ENCODE measurements at places on chromosomes 6 and 20.

DNA sequence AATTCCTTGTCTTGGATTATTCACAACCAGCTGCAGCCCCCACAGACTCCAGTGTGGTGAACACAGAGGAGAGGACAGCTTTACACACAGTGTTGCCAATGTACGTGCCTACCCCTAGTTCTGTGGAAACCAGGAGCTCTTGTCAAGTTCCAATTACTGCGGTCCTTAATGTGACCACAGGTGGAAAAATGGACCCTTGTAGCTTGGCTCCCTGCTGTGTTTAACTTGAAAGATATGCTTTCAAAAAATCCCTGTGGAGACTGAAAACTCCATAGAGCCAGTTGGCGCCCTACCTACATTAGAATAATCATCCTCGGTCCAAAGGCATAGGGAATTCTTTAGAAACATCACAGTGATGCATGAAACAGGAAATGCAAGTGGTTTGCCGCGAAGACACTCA, 118.3 kb upstream of the SLC22A23 start:
- no peak for DNase-seq

DNA sequence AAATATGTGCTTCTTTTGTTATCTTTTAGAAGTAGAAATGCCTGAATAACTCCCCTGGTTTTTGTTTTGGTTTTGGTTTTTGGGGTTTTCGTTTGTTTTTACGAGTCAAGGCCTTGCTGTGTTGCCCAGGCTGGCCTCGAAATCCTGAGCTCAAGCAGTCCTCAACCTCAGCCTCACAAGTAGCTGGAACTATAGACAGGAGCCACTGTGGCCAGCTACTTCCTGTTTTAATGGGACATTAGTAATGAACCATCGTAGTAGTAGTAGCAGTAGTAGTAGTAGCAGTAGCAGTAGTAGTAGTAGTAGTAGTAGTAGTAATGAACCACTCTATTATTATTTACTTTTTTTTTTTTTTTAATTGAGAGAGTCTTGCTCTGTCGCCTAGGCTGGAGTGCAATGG, 66.0 kb downstream of the UBR2 start:
- DNase-seq = no peak

GRCh38 chr20:17345321-17345720, 118.5 kb downstream of the PCSK2 start:
- no peak for DNase-seq

- peak; percentile 73 for DNase-seq
These were observed at the start of gene ISM1 for GRCh38 chr20:13220904-13221297. ISM1 (plus strand) TSS chr20:13221274; CDS start chr20:13221777, 503 bp downstream.

GRCh38 chr20:51609251-51609650, 66.7 kb upstream of the NFATC2 start:
- no peak for DNase-seq

DNA sequence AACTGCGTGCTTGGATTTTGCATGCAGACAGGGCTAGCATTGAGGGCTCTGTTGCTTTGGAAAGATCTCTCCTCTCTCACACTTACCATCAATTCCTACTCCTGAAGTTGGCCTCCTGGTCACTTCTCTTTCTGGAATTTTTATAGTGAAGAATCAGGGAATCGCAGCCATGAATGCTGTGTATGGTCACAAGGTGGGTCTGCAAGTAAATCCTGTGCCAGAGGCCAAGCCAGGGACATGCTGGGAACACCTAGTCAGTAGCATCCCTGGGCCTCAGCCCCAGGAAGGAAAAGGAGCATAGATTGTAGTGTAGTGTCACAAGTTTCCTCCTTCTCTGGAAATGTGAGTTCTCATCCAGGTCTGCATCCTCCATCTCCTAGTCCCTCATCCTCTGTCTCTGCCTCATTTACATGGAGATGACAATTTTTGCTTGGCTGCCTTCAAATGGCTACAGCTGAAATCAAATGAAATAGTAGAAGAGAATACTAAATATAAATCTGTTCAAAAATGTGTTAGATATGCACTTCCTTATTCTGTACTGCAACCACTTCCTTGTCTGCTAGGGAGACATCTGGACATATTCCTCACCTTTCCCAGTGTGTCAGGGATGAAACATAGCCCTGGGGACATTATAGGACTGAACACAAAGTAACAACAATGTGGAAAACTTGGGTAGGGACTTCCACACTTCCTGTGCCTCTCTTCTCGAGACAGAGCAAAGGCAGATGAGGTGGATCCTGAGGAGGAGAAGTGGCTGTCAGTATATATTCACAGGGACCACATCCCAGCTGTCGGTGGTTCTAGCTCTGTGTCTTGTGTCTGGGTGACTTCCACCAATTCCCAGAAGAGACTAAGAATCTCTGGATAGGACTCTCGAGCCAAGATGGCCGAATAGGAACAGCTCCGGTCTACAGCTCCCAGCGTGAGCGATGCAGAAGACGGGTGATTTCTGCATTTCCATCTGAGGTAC, 17.0 kb downstream of the CST9 start:
- no peak for DNase-seq

DNA sequence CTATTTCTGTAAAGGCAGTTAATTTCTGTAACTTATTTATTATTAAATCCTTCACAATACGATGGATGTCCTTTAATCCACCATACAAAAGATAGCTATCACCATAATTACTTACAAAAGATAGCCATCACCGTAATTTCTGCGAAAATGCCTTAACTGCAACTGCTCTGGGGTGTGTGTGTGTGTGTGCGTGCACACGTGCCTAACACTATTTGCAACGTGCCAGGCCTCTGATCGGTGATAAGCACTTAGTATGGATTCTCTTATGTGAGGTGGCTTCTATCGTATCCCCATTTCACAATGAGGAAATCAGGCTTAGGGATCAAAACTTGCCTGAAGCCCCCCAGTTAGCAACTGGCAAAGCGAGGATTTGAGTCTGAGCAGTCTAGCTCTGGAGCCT, 67.1 kb upstream of the RBM24 start:
- no peak for DNase-seq

GRCh38 chr20:62768234-62768546, 28.1 kb upstream of the MRGBP start:
- no peak for DNase-seq

- no peak for DNase-seq
These were observed 341.7 kb downstream of the PREX1 start for GRCh38 chr20:48486065-48486464.

DNA sequence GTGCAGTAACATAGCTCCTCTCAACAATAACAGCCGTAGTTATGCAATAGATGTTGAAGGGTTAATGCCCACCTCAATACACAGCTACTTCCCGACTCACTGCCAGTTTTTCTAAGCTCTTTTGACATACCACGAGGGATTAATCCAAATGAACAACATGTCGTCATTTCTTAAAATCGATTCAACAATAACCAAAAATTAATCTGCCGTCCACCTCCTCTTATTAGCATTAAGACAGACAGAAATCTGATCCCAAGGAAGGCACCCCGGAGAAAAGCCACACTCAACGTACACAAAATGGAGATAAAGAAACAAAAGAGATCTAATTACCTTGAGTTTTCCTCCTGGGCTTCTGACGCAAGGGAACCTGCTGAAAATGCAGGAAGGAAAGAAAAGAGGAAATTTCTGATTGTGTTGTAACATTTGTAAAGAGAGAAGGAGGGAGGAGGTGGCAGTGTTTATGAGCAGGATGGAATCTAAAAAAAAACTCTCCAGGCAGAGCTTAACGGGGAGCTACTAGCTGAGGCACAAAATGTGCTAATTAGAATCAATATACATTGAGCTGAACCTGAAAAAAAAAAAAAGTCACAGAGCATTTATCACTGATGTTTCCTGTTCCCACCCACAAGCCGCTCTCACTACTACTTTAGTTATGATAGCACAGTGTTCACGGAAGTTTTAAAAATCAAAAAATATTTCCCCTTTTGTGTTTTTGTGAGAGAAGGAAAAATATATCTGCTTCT, 109.3 kb downstream of the IPCEF1 start:
- DNase-seq = no peak

- DNase-seq = no peak
These were observed 48.4 kb downstream of the FOXF2 start for GRCh38 chr6:1437553-1438406.

DNA sequence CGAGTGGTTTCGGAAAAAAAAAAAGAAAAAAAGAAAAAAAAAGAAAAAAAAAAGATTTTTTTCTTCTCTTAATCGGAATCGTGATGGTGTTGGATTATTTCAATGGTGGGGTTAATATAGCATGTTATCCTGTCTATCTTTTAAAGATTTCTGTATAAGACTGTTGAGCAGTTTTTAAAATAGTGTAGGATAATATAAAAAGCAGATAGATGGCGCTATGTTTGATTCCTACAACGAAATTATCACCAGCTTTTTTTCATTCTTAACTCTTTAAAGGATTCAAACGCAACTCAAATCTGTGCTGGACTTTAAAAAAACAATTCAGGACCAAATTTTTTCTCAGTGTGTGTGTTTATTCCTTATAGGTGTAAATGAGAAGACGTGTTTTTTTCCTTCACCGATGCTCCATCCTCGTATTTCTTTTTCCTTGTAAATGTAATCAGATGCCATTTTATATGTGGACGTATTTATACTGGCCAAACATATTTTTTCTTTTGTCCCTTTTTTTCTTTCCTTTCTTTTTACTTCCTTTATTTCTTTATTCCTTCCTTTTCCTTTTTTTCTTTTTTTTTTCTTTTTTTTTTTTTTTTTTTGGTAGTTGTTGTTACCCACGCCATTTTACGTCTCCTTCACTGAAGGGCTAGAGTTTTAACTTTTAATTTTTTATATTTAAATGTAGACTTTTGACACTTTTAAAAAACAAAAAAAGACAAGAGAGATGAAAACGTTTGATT, 3.6 kb downstream of the SOX4 start:
- DNase-seq = no peak

- DNase-seq = no peak
These were observed 31.2 kb downstream of the MUC22 start for GRCh38 chr6:31041372-31041974.

DNA sequence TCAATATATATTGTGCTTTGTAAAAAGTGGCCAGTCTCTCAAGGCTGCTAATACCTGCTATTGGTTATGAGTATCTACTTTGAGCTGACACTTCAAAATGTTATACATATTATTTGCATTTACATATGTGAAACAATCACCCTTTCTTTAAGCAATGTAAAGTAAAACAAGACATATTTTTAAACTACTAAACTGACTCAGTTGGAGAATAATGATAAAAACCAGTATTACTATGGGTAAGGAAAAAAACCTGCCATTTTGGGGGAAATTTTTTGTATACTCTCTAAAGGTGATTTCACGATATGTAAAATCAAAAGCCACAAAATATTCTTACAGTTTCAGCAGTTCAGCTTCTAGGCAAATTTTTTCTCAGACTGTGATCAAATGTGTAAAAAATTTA, 232.3 kb downstream of the PRL start:
- DNase-seq = no peak

- no peak for DNase-seq
These were observed 91.2 kb upstream of the ADTRP start for GRCh38 chr6:11869672-11870340.

GRCh38 chr20:59020938-59021551, 1.8 kb downstream of the TUBB1 start:
- no peak for DNase-seq

GRCh38 chr20:3811467-3812258, 8.7 kb upstream of the AP5S1 start:
- DNase-seq = peak; percentile 66

- no peak for DNase-seq
These were observed 27.9 kb downstream of the FIG4 start for GRCh38 chr6:109718991-109719390.

GRCh38 chr6:13575377-13575775, 975 bp downstream of the SIRT5 start:
- DNase-seq = no peak

DNA sequence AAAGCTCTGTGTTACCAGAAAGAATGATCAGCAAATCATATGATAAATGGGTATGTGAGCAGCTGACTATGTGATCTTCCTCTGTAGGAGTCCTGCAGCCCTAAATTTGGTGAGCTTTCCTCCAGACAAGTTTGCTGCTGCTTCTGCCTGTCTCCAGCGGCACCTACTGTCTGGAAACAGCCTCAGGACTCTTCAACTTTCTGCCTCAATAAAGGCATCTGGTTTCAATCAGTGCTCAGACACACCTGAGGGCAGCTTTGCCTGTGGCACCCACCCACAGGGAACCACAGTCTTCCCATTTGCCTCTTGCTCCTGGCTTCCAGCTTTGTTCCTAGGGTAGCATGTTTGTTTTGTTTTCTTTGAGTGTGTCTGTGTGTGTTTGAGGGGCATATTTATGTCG, 727.9 kb upstream of the MAN1A1 start:
- peak; percentile 24 for DNase-seq

DNA sequence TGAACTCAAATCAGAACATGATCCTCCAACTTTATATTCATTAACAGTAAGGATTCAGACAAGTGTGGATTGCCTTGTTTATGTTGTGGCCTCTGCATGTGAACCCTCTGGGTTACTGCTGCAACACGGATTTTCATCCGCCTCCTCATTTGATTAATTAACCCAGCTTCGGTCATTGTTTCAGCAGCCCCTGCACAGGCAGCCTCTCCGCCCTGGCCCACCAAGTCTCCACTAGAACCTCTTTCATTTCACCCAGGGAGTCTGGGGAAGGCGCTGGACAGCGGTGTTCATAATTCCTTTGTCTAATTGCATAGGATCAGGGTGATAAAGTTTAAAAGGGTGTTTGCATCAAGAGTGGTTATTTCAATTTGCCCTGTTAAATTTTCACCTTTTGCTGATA, 15.7 kb downstream of the NKX2-2 start:
- DNase-seq = no peak

DNA sequence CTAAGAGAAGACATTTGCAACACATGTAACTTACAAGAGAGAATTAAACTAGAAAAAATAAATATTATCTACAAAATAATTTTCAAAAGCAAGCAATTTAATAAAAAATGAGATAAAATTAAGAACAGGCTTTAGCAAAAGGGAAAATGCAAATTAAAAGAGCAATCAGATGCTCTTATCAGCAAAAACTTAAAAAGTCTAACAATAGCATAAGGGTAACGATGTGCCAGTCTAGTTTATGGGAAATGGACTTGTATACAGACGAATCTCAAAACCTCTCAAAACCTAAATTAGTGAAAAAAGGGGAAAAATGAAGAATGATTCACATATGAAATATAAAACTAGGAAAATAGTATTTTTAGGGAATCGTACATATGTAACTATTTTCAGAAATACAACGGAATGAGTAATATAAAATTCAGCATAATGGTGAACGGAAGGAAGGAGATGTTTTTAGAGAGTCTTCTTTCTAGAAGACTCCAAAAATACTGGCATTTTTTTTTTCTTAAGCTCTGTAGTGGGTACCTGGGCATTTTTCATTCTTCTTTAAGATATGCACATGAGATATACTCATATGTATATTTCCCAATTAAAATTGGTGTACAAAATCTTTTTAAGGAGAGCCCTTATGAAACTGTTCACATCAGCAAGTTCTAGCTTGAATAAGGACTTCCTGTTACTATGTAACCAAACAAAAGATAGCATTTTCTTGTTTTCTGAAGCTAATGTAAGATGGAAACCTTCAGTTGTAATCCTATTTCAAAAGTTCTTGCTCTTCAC, 927 bp upstream of the MANEA start:
- no peak for DNase-seq
